GM18507 (cell line): ENCODE measurements at places on chromosomes 3 and 15.

DNA sequence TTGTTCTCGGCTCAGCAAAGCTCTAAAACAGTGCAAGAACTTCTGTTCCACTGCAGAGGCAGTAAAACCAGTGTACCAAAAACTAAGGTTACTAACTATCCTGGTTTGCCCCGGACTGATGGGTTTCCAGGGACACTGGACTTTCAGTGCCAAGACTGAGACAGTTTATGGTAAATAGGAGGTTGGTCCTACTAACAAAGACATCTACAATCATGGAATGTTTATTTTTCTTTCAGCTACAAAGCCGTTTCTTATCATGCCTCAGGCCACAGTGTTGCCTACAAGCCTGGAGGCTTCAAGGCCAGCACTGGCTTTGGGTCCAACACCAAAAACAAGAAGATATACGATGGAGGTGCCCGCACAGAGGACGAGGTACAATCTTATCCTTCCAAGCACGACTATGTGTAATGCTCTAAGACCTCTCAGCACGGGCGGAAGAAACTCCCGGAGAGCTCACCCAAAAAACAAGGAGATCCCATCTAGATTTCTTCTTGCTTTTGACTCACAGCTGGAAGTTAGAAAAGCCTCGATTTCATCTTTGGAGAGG is 20.8 kb downstream of the CLDN18 start:
- DNase-seq: no peak

DNA sequence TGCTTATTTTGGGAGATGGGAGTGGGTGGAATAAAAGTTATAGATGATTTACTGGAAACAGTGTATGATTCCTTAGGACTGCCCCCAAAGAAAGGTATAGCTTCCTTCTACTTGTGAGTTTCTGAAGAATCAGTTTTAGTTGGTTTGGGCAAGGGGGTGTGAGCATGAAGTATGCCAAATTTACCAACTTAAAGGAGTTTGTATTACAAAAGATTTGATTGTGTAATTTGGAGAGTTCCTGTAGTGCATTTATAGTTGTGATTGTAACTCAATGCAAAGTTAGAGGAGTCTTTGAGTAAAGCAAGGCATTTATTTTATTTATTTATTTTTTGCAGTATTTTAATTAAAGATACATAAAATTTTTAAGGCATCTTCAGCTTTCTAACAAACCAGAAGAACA is 42.8 kb downstream of the TSC22D2 start:
- DNase-seq: no peak

DNA sequence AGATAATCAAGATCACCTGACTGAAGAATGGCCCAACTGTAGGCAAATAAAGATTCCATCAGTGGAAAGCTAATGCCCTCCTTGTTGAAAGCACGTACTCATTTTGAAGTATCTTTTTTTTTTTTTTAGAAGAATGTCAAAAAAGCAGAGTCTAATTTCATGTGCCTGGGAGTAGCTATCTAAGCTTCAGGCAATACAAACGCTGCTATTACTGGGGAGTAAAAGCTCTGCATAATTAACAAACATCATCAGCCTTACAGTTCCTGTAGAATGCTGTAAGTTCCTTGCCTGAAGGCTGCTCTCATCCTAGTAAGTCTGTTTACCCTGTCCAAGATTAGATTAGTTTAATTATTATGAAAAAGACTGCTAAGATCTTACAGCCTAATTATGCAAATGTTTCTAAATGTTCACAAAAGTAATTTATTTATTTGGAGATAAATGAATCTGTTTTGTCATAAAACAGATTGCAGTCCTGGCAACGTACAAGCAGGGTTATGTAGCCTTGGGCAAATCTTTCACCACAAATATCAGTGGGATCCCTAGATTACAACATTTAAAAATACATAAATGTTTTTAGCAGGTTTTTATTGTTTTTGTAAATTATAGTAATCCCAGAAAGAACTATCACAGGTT is 451.3 kb upstream of the AGTR1 start:
- no peak for DNase-seq

- no peak for DNase-seq
These were observed 218.5 kb upstream of the PLSCR5 start for GRCh38 chr3:146823622-146824021.

DNA sequence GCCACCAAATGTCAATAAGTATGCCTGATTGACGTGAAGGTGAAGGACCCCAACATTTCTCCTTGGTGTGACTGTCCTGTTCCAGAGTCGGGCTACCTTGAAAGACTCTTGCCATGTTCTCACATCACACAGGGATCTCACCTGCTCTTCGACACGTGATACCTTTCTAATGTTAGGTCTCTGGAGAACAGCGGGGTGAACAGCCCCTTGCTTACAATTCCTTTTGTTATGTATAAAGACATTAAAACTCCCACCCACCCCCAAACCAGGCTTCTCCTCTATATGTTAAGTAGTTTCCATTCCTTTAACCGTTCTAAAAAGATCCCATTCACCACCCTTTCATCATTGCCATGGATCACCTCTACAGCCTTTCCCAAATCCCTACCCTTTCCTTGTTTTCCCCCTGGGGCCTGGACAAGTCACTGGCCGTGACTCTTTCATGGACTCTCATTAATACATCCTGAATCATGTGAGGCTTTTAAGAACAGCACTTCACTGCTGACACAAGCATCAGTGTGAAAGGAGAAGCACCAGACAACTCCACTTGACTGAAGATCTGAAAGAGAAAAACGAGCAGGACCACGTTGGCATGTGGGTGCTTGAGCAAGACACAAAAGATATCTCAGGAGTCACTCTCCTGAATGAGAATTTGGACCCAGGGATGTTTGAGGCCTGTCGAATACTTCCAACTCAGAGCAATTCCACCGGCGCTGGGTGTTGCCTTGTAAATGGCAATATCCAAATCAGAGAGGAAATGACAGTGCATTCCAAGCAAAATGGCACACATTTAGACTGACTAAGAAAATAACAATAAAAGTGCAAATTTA is 115.0 kb downstream of the FOXP1 start:
- DNase-seq: no peak

GRCh38 chr15:67992834-67993233 is 61.3 kb upstream of the PIAS1 start:
- no peak for DNase-seq
